NK-92 treated with Interleukin-12 subunit alpha and Interleukin-12 subunit beta, amount 100 ng/mL, for 24 hours (cell line): ENCODE measurements at places on chromosomes 3 and 15.

DNA sequence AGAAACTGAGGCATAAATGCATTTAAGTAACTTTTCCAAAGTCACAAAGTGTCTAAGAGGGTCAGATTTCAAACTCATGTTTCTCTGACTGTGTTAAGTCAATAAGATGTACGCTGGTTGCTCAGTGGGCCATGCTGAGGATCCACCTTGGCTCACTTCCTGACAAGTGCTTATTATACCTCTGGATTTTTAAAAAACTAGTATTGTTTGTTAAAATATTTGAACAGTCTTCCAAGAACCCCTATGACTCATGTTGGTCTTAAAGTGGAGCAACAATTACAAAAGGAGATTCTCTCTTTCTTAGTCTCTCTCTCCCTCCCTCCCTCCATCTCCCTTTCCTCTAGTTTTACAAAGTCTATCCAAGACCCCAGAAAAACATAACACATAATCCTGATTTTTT, 1050.2 kb downstream of the AGBL1 start:
- DNase-seq, result no peak

DNA sequence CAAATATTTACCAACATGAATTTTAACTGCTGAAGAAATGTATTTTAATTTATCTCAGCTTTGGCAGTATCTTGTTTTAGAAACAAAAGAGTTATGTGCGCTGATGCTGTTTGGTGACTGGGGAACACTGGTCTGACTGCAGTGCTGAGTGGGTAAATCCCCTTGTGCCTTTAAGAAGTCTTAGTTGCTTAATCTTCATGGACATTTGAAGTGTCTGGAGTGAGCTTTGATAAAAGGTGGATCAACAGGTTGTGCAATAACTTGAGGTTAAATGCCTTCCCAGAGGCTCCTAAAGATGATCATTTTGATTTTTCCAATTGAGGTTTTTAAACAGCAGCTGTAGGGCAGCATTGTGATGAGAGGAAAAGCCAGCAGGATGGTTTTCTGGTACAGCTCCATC, 68.7 kb downstream of the TP63 start:
- DNase-seq, result no peak

DNA sequence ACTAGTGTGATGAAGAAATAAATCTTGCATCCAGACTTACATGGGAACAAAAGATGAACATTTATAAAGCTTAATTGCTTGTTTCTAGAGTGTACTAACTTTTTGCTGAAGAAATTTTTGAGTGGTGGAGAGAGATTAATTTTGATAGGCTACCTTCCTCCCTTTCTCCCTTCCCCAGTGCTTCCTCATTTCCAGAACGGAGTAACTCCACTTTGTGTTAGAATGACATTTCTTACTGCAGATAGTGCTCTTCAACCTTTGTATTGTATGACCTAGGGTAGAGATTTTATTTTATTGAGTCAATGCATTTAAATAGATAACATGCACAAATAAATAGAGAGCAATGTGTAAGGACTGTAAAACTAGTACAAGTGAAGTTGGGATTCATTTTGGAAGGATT, 1.9 kb downstream of the ATP1B3 start:
- no peak for DNase-seq

- DNase-seq, result no peak
Measured at GRCh38 chr3:183701744-183702143, 4.1 kb downstream of the YEATS2 start.

- DNase-seq, result no peak
Measured at GRCh38 chr3:14145236-14145635, 20.4 kb downstream of the TMEM43 start.
